IPS-NIHi11 (cell line): ENCODE measurements at places on chromosomes 2 and 18.

- no peak for DNase-seq
These were observed 68.9 kb upstream of the HAAO start for GRCh38 chr2:42861321-42861720.

- DNase-seq: peak; percentile 8
These were observed 75.9 kb downstream of the SLC66A2 start for GRCh38 chr18:79875531-79875919.

DNA sequence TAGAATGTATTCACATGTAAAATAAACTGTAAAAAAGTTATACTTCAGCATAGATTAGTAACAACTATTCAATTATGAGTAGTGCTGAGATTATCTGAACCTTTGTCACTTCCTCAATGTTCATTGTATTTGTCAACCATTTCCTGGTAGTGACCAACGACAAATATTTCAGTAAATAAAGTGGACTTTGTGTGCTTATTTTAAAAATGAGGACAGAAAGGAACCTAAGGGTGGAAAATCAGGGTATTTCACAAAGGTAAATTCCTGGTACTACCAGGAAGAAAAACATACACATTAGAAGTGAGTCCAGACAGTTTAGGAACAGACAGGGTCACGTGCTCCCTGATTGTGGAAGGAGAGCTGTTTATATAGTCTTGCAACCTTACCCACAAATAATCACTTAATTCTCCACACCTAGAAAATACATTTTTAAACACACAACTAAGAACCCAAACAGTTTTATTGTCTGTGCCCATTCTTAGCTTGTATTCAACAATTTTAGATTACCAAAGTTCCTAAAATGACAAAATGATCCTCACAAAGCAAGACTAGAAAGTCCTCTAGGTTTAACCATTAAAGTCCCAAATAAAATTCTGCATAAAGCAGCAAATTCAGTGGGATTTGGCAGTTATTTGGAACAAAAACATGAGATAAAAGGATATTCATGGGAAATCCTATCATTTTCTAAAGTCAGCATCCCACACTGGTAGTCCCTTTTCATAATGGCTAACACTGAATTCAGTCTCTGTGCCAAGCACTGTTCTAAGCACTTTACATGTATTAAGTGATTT, 28.2 kb downstream of the PELI1 start:
- no peak for DNase-seq

DNA sequence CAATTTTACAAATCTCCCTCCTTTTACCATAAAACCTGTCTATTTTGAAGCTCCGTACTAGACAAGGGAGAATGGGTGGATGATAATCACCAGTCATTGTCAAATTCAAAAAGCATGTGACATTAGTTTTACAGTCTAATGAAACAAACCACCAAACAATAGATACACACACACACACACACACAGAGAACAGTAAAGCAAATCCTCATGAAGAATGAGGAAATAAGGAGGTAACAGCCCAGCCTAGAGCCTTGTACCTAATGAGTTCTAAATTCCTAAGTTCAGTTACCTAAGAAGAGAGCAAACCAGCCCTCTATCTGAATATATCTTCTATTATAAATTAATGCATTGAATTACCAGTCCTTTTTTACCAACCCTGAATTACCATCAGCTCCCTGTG, 36.8 kb upstream of the BZW1 start:
- no peak for DNase-seq

DNA sequence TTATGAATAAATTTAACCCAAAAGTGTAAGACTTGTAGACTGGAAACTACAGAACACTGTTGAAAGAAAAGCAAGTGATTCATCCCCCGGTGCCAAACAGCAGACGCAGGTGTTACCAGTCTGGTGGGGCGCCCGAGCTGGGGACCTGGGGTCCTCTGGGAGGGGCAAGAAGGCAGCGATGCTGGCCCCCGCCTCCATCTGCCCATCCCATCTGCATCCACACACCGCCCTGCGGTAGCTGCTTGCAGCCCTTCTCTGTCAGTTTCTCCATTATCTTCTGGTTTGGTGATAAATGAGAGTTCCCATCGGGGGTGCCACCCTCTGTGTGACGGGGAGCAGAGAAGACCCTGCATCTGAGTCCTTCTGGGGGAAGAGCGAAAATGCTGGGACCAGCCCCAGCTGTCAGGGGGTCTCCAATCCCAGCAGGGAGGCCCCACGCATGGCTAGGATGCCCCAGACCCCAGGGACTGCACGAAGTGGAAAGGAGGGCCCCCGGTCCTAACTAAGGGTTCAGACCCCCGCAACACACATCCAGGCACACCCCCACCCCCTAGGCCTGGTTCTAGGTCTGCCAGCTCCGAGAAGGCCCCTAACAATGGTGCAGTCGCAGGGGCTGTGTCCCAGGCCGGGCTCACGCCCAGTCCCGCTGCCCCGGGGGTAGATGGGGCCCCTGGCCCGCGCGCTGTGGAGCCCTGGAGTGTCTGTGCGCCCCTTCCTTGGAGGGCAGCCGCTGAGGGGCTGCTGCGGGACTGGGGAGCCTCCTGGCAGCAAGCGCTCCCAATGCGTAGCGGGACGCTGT, 686 bp upstream of the RGPD8 start:
- no peak for DNase-seq

- no peak for DNase-seq
These were observed 296.4 kb downstream of the CYP26B1 start for GRCh38 chr2:71851094-71851750.

- no peak for DNase-seq
These were observed 207.1 kb downstream of the KCNS3 start for GRCh38 chr2:18085593-18085992.
